ENCODE measurements at places on chromosomes 11 and 22.
A peak's percentile ranks its signal among the peaks of the same experiment; 100 is the strongest.

DNA sequence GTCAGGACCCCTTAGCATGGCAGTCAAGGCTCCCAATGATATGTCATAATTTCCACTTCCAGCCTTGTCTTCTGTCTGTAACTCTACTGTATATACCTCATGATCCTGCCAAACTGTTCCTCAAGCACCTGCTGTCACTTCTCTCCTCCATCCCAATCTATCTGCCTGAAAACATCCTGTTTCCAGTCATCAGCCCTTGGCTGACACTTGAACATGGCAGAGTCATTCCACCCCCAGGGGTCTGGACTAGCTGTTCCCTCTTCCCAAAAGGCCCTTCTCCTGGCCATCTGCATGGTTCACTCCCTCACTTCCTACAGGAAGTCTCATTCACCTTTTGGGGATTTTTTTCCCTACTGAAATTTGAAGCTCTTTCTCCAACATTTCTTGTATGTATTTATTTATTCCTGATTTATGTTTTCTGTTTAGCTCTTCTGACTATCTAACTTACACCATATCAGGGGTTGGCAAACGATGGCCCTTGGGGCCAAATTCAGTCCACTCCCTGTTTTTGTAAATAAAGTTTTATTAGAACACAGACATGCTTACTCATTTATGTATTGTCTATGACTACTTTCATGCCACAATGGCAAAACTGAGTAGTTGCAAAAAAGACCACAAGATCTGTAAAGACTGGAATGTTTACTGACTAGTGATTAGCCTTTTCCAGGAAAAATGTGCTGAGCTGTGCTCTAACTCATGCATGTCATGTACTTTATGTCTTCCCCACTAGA, 278.4 kb downstream of the KIRREL3 start:
- DNase-seq, result no peak

DNA sequence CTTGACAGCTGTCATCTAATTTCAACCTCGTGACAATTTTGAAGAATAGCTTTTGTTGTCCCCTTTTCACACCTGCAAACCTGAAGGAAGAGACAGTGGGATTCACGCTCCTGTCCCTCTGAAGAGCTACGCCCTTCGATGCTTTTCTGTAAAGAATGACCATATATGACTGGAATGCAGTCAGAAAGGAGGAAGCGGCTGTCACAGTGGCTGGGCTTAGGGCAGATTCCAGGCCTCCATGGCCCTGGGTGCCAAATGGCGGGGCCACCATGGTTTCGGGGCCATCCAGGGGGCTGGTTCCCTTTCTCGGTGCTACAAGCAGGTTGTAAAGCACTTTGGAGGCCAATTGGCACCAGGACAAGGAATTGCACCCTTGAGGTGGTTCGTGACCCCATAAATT, 22.2 kb upstream of the FGF19 start:
- DNase-seq, result no peak

- no peak for DNase-seq
Measured at GRCh38 chr11:19220903-19221724, 19.3 kb upstream of the CSRP3 start.

- no peak for DNase-seq
Measured at GRCh38 chr11:23252426-23252825, 392.2 kb upstream of the CCDC179 start.

DNA sequence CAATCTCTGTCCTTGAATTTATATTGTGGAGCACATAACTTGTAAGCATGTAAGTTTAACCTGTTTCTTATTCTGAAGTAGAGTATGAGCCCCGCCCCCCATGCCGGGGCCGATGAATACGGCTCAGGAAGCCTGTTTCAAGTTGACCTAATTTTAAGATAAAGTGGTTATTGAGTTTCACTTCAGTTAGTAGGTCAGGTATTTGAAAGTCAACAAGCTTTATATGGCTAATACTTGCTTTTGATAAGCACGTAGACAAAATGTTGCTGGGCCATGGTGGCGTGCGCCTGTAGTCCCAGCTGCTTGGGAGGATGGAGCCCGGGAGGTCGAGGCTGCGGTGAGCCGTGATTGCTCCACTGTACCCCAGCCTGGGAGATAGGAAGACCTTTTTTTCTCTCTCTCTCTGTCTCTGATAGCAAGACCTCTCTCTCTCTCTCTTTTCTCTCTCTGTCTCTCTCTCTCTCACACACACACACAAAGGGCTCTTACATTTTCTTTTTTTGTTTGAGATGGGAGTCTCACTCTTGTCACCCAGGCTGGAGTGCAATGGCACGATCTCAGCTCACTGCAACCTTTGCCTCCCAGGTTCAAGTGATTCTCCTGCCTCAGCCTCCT, 14.4 kb downstream of the YWHAH start:
- no peak for DNase-seq

GRCh38 chr11:119185981-119186634, 833 bp downstream of the NHERF4 start:
- DNase-seq, result no peak

DNA sequence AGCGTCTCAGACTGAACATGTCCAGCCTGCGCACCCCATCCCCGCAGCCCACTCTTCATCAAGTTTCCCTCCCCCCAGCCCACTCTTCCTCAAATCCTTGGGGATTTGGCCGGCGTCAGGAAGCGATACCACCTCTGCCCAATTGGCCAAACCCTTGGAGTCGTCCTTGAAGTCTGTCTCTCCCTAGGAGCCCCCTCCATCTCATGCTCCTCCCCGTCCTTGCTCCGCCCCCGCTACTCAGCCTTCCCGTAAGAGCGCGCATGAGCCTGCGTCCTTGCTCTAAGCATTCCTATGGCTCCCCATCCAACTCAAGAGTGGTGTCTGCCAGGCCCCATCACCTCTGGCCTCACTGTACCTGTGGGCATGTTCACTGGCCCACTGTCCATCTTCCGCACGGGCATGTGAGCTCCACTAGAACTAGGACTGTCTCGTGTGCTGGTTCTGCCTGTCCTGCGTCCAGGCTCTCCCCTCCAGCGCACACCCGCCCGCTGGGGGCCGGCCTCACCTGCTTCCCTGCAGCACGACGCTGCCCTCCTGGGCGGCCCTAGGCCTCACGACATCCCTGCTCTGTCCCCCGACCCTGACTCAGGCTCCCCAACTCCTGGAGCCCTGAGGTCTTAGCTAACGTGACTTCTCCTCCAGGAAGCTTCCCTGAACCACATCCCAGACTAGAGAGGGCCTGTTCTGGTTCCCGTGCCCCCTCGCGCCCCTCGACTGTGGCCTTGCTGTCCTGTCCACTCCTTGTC, 30.5 kb upstream of the TTLL12 start:
- DNase-seq, result no peak

- DNase-seq, result no peak
Measured at GRCh38 chr11:111845276-111846028, 25.9 kb downstream of the ALG9 start.

GRCh38 chr11:34706709-34707461, 86.0 kb downstream of the EHF start:
- no peak for DNase-seq

GRCh38 chr22:23752750-23753149, 1.5 kb downstream of the VPREB3 start:
- DNase-seq, result no peak

DNA sequence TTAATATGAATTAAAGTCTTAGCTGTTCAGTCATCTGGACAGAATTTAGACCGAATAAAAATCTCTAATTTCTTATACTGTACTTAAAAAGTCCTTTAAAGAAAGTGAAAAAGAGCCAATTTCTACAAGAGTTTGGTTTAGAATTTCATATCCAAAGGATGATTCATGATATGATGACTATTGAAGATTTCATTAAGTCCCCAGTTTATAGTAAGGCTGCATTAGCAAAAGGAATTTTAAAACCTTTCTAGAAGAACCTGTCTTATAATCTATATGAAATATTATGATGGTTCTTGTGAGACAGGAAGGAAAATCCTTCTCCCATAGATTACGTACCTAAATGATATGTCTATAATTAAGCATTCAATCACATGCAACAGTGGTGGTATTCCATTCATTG, 34.8 kb downstream of the TSG101 start:
- DNase-seq, result no peak

GRCh38 chr11:68655406-68655805, 28.9 kb upstream of the GAL start:
- DNase-seq, result no peak

DNA sequence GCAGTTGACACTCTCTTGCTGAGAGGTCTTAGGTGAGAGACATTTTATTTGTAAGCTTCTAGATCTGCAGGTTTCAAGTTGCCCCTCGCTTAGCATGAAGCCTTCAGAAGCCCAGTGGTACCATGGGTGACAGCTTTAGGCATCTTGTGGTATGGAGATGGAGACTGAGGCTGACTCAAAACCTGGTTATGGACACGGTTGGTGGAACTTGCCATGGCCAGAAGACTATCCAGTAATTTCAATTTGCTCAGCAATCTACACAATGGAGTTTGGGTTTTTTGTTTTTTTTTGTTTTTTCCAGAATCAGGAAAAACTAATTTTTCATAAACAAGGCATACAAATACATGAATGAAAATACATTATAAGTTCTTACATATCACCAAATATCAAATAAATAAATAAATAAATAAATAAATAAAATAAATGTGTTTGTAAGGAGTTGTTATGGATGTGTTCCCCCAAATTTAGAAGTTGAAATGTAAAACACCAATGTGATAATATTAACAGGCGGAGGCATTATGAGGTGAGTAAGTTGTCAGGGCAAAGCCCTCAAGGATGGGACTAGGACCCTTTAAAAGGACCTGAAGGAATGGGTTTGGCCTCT, 22.6 kb downstream of the ETS1 start:
- no peak for DNase-seq

DNA sequence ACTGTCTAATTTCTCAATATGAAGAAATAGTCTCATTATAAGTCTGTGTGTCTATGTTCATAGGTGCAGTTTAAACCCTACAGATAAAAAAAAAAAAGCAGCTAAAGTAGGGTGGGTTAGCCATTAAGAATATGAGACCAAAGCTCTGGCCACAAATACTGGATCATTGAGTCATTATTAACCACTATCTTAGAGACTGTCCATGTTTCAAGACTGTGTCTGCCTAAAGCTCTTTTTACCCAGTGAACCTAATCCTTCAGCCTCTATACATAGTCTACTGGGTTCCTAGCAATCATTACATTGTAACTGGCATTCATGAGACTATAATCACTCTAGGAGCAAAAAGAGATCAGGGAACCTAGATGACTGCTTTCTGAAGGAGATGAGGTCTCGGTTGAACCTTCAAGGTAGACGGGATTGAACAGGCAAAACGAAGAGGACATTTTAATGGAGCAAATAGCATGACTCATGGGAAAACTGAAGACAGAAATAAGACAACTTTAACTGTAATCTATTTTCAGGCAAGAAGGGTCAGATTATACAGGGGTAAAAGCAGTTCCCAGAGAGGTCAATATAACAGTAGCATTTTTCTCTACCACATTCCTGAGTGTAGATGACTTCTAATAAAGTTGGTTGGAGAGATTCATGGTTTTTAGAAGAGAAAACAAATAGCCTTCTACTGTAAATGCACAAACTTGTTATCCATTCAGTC, 64.0 kb upstream of the FIBIN start:
- no peak for DNase-seq

DNA sequence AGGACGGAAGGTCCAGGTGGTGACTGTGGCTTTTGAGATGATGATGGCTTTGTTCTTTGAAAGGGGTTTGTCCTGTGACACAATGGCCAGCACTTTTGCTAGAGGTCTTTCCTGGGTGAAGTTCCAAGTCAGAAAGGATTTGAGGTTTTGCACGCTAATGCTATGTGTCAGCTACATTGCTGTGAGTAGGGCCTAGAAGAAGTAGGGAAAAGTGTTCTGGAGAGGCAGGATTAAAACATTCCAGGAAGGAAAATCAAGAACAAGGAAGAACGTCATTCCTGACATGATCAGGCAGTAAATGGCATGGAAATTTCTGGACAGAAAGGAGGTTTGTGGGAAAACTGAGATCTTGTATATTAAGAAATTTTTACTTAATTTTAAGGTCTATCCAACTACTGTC, 290.7 kb downstream of the NTM start:
- DNase-seq, result no peak

DNA sequence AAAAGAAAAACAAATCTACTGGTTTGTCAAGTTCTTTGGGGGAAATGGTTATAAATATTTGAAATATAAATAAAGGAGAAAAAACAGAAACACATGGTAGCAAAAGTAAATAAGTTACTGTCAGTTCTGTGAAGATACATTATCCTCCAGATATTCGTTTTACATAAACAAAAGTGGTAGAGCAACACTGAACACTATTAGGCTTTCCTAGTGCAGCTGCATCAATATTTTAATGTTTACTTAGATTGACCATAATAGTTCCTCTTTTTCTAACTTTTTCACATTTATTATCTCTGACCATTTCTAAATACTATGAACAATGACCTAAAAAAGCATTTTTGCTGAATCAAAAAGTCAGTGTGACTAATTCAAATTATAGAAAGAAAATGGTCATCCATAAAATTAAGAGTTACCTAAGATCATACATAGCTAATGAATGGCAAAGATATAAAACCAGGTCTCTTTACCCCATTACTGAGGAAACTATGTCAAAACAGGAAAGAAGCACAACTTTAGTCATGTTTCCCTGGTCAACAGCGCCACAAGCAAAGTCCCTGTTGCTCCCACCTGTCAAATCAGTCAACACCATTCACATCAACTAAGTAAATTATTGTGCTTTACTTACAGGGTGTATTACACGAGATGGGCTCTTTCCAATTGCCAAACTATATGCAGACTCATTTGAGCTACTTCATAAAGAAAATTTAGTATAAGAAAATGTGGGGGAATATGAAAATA, 38.5 kb downstream of the SBF2 start:
- DNase-seq, result no peak

GRCh38 chr11:6531267-6531752, 34.2 kb downstream of the DNHD1 start:
- peak; percentile 10 for DNase-seq

DNA sequence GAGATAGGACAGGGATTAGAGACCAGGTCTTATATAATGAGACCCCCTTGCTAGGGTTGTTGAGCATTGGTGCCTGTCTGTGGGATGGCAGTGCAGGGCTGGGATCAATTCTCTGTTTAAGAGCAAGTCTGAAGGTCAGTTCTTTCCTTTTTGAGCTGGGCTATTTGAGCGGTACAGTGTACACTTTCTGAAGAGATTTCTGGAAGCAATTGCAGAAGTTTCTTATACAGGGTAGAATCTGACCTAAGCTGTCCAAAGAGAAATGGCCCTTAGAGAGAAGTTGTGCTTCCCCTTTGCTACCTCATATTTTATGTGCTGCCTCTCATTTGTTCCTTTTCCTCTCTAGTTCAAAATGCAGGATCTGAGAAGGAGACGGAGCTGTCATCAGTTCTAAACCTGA, 35.8 kb downstream of the CSTPP1 start:
- no peak for DNase-seq

Data from GM12864 (cell line).